Bone marrow (tissue), 2 donors: ENCODE measurements at places on chromosomes 2 and 18.

DNA sequence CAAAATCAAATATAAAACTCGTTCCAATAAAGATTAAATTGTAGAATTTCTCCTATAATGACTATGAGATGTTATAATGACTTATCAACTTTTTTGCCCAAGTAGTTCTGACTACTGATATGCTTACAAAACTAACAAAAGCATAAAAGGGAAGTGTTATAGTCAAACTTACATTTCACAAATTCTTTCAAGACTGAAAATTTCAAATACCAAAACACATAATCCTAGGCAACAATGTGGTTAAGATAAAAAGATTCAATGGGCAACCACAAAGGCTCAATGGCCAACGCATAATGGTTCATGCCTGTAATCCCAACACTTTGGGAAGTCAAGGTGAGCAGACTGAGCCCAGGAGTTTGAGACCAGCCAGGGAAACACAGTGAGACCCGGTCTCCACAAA, 135.7 kb downstream of the USP34 start:
- DNase-seq, result no peak

- DNase-seq, result no peak
Measured at GRCh38 chr2:86807468-86808275, 17.0 kb upstream of the CD8A start.

DNA sequence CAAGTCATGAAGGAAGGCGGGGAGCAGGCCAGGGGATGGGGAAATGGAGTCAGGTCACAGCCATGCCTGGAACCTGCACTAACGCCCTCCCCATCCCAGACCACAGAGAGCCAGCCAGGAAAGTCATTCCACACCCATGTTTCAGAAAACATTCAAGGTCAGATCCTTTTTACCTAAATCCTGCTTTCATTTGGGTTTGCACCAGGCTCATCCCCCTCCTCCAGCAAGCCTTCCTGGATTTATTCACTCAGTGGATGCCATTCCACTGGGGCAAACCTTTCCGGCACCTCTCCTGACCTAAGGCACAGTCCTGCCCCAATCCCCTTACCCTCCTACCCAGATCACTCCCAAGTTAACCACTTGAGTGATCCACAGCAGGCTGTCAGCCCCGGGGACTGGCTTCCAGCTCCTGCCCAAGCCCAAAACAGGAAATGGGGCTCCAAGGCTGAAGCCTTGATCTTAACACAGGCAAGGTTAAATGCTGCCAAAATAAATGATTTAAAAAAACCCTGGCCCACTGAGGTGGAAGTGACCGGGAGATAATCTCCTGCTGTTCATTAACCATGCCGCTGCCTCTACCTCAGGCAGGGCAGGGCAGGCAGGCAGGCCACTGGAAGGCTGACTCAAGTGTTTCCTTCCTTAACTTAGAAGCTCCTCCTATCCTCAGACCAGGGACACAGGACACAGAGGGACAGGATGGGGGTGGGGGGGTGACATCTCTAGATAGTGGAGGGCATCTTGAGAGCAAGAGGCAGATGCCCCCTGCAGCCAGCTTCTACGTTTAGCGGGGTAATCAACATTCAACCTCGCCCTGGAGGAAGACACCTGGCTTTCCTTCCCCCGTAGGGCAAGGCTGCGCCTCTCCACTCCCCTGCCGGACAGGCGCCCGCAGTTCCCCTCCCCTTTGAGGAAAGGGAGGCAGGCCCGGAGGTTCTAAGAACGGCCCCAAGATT, 1.4 kb downstream of the RAB11FIP5 start:
- DNase-seq, result no peak

GRCh38 chr18:54112356-54112755, 112.1 kb downstream of the MBD2 start:
- no peak for DNase-seq

- DNase-seq, result no peak
Measured at GRCh38 chr2:114684403-114684802, 242.0 kb downstream of the DPP10 start.

DNA sequence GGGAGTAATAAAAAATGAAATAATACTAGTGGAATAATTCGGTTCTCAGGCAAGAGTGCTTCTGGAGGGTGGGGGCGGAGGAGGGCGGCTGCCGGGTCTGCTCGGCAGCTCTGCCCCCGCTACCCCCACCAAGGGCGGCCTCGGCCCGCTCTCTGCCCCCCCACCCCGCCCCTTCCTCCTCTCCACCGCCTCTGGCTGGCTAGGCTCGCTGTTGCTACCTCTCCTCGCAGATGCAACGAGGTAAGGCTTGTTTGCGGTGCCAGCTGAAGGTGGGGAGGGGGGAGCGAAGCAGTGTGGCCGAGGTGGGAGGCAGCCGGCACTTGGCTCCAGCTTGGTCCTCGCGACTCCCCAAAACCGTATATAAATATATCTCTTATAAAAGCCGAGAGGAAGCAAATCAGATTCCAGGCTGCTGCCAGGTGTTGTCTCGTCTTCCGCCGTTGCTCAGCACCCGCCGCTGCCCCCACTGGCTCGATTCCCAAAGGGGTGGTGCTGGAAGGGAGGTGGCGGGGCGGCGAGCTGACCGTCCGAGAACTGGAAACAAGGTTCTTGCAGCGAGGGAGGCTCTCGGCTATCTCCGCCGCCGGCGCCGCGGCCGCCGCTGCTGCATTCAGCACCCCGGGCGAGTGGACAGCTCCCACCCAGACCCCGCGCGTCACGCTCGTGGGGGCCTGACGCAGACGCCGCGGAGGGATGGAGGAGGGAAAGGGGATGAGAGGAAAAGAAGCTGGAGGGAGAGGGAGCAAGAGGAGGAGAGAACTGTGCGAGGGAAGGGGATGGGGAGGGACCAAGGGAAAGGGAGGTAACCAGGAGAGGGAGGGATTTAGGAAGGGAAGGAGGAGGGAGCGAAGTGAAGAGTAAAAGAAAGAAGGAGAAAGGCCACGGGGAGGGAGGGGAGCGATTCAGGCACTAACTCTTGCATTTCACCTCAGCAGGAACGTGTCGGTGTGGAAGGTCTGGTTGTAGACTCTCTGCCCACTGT, at the start of gene MARCHF4:
Gene MARCHF4, minus strand, starts transcription at position 763 of the 982 bp plus-strand sequence. CDS start 2,223 bp downstream, outside the sequence.
- no peak for DNase-seq

DNA sequence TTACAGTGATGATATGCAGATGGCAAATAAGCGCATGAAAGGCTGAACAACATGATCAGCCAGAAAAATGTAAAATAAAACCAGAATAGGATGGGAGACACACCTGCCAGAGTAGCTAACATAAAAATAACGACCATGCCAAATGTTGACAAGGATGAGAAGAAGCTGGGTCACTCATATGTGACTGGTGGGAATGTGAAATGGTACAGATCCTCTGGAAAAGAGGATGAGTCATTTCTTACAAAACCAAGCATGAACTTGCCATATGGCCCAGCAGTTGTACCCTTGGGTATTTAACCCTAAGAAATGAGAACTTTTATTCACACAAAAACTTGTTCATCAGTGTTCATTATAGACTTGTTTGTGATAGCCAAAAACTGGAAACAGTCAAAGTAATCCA, 143.8 kb downstream of the SH3BP4 start:
- no peak for DNase-seq

DNA sequence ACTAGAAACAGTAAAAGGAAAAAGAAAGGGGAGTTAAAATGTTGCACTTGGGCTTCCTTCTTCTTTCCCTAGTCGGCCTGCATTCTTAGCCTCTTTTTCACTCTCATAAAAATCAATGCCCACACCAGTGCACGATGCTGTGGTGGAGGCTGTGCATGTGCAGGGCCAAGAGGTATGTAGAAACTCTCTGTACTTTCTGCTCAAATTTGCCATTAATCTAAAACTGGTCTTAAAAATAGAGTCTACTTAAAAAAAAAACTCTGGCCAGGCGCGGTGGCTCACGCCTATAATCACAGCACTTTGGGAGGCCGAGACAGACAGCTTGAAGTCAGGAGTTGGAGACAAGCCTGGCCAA, 11.1 kb downstream of the TRAPPC8 start:
- no peak for DNase-seq

- DNase-seq, result no peak
Measured at GRCh38 chr18:76988031-76988826, 144.4 kb downstream of the MBP start.

DNA sequence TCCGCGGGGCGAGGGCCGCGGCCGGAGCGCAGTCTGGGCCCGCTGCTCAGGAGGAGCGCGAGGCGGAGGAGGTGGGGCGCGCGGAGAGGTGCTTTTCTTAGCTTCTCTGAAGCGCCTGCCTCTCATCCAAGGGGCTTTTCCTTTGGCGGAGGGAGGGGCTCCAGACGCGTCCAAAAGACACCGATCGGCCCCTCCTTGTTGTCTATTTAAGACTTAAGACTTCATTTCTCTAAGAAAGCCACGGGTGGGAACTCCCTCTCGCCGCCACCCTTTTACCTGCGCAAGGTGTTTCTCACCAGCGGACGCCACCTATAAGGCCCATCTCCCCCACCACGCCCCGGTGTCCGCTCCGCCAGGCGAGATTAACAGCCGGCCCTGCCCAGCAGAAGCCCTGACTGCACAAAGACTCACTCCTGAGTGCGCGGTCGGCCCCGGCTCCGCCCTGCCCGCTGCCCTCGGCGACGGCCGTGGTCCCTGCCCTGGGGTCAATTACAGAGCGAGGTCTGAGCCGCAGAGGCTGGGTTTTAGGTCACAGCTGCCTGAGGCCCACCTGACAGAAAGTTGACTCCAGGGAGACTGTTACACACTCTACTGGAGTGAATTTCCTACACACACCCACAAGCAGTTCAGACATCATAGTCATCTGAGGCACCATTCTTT, at the start of gene DSC2:
Gene DSC2, minus strand, starts transcription at position 397 of the 660 bp plus-strand sequence. CDS start 450 bp downstream, outside the sequence.
- no peak for DNase-seq

- no peak for DNase-seq
Measured at GRCh38 chr2:74694281-74694680, 40.2 kb downstream of the SEMA4F start.

DNA sequence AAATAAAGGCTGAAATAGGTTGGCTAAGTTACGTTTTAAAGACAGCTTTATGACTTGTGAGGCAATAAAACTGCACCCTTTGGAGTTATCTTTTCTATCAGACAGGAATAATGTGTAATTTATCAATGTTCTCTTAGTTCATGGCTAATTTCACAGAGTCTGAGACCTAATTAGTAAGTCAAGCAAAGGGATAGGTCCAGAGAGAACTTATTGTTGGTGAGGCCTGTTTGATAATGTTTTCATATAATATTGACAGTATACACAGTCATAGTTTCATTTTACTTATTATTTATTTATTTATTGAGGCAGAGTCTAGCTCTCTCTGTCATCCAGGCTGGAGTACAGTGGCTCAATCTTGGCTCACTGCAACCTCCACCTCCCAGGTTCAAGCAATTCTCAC, 1.9 kb upstream of the IL36RN start:
- no peak for DNase-seq

GRCh38 chr18:79519751-79520477, 124.2 kb downstream of the NFATC1 start:
- DNase-seq, result no peak

DNA sequence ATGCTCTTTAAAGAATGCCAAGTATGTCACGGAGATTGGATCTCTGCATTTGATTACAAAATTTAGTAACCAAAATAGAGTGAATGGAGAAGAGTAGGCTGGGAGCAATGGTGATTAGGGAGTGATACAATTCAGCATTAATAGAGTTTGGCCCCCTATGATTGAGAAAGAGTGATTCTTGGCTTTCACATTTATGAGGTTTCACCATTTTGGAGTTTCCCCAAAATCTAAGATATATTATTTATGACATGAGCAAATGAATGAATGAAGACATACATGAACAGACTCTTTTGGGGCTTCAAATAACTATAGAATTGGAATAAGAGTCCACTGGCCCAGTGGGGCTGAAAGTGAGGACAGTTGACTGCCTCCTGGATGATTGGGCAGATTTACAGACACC, 255.2 kb downstream of the LPIN1 start:
- no peak for DNase-seq

GRCh38 chr2:165913636-165914035, 39.9 kb downstream of the TTC21B start:
- DNase-seq, result no peak

DNA sequence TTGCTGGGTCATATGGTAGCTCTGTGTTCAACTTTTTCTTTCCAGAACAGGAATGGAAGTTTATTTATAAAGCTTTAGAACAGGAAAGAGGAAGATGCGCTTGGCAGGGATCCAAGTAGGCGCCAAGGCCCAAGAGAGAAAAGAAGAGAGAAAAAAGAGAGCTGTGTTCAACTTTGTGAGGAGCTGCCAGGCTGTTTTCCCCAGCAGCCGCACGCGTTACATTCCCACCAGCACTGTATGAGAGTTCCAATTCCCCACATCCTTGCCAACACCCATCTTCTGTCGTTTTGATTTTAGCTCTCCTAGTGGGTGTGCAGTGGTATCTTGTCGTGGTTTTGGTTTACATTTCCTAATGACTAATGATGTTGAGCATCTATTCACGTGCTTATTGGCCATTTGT, 51.4 kb downstream of the KCNF1 start:
- no peak for DNase-seq

- no peak for DNase-seq
Measured at GRCh38 chr2:54963476-54963875, 86.8 kb downstream of the RTN4 start.

- no peak for DNase-seq
Measured at GRCh38 chr2:235077046-235077445, 125.2 kb downstream of the SH3BP4 start.

DNA sequence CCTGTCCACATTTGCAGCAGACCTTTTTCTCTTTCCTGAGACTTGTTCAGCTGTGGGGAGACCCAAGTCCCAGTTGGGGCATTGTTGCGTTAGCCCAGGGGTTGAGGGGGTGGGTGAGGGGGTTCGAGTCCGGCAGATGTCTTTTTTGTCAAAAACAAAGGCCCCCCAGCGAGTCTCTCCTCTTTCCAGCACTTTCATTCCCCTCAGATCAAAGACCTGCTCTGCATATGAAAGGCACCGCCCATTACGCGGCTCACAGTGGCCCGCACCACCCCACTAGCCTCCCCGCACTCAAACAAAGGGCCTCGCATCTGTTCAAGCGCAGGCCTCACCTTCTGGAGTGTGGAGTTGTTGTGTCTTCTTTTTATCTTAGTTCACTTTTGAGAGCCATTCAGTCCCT, 25.2 kb downstream of the TRABD2A start:
- DNase-seq, result no peak

DNA sequence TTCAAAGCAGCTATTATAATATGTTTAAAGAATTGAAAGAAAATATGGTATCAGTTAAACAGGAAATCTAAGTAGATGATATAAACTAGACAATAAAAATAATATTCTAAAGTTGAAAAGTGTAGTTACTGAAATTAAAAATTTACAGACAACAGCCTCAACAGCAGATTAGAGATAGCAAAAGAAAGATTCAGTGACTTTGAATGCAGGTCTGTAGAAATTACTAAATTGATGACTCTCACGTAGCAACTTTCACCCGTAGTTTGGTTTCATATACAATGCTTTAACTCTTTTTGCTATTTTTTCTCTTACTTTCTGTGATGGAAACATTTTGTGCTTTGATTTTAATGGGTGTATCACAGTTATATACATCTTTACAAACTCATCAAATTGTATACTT, 44.8 kb downstream of the SPAST start:
- DNase-seq, result no peak
